ENCODE measurements at places on chromosomes 2 and 18. TPM values are rescaled to one million over a fixed set of nuclear protein-coding genes. Genes with fewer than 3 reads are reported as not detected.

DNA sequence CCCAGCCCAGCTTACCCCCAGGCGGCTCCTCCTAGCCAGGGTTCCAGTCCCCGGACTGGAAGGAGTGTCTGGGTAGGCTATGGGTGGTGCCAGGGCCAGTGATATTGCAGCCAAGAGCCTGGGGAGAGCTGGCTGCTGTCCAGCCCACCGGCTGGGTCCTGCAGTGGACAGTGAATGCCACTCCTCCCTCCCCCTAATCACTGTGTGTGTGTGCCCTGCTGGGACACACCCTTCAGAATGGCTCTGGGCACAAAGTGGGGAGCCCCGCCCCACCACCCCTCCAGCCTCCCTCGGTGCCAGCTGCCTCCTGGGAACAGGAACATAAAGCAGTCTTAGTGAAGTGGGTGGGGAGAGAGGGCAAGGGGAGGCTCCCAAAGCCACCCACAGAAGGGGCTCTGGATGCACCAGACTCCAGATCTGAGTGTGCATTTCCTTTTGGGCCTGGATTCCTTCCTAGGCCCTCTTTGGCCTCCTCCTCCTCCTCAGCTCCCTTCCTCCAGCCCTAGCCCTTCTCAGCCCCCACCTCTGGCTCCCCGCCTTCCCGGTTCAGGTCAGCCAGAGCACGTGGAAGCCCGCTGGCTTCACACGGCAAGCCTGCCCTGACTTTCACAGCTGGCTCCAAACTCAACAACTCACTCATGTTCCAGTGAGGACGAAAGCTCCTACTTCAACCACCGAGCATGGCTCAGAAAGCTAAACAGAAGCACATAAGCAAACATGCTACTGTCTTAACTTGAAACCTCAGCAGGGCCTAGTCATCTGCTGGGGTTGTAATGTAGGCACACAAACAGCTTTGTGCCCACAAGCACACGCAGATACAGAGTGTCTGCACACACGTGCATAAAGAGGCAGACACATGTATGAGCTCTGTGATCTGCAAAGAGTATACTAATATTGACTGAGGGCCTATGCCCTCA is 209.2 kb upstream of the SMAD2 start:
- DNase-seq: no peak

- peak; percentile 26 for DNase-seq
Measured at GRCh38 chr2:72115110-72116080, 32.3 kb downstream of the CYP26B1 start.

DNA sequence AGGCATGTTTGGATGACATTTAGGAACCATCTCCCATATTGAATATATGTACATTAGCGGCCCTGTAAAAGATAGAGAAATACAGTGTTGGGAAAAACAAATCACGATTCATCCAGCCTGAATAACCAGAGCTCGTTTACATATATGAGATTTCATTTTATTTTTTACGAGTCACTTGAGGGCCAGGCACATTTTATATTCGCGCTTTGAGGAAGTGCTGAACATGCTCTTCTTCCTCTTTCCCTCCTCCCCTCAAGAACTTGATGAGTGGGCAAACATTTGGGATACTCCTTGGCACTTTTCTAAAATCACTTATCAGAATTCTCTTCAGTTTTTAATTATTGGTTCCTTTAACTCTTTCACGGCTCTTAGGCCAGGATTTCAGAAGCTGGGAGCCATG is 268.0 kb upstream of the TANK start:
- no peak for DNase-seq

Gene DSC3
- total RNA-seq: 0.16 TPM

Gene TEX44
- not detected for total RNA-seq

Gene CHN1
- total RNA-seq: 58.7 TPM

DNA sequence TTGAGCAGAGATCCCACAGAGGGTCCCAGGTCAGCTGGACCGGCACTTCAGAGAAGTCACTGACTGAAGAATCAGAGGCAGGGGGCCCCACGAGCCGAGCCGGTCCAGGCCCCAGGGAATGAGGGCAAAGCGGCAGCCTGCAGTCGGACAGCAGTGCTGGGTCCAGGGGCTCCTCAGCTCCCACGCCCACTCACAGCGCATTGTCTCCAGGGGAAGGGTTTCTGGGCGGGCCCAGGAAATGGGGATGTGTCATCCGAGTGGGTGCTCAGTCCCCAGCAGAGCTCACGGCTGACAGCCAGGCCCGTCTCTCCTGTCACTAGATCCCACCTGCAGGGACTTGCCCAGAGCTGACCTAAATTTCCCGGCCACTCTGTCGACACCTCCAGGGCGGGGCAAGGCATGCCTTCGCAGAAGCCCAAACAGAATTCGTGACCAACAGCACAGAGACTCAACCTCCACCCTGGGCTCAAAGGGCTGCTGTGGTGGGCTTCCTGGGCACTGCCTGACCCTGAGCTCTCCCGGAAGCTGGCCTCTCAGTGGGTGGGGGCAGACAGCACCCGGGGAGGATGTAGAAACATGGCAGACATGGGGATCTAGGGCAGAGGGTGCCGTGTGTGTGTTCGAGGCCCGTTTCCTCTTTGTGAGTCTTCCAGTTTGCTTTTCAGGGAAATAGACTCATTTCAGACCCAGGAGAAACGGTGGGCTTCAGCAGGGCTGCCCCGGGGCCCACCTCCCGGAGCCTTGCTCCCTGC is 42.1 kb upstream of the TAF1B start:
- DNase-seq: no peak

GRCh38 chr2:193965263-193965662 is 1691.8 kb upstream of the SLC39A10 start:
- DNase-seq: no peak

Gene ANKRD44
- 13.5 TPM for total RNA-seq

- no peak for DNase-seq
Measured at GRCh38 chr2:72023678-72024390, 123.8 kb downstream of the CYP26B1 start.

Gene IL1R2
- not detected for total RNA-seq

GRCh38 chr2:25983735-25984134 is 1.4 kb upstream of the KIF3C start:
- no peak for DNase-seq

DNA sequence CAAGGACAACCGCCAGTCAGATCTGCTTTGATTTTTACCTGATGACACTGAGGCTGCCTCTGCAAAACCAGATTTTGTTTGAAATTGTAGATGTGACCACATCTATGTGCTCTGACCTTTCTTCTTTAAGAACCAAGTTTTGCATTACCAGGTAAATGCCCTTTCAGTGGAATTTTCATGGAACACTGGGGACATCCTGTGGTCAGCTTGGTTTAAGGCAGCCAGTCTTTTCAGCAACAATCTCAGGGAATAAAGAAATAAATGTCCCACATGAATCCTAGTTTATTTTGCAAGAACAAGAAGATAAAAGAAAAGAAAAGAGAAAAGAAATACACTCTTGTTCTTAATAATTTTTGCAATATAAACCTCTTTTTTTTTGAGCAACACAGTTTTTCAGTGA is 90.6 kb downstream of the POU3F3 start:
- peak; percentile 18 for DNase-seq

Gene TRABD2A
- 0.84 TPM for total RNA-seq

DNA sequence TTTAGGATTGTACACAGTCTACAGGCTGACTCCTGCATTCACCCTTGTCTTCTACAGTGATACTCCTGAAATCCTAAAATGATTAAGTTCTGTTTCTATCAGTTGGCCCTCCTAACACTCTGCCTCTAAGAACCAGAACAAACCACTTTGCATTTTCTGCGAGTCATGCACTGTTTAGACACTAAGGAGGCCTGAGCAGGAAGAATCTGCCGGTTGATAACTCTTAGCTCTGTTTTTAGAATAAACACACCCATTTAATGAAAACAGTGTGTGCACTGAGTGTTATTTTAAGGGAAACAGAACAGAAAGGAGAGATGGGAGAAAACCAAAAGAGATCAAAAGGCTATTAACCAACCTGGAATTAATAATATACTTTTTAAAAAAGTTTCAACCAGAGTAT is 22.9 kb upstream of the SSB start:
- no peak for DNase-seq

DNA sequence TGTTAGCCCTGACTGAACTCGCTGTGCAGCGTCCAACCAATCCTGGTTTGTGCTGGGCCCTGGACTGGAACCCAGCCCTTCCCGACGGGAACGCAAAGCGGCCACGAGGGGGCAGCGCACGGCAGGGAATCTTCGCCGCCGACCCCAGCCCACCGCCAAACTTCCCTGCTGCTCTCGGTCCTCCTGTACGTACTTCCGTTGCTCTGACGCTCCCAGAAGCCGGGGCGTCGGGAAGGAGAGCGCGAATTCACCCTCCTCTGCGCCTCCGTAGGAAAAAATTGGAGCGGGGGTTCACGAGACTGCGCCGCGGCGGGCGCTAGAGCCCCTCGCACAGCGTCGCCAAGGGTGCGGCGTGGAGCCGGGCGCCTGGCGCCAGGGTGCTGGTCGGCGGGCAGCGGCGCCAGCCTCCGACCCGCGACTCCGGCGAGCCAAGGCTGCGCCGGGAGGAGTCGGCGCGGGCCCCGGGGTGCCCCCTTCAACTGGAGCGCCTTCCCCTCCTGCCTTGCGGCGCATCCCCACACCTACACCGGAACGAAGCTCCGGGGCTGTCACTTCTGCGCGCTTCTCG is 873 bp upstream of the SH3RF3 start:
- DNase-seq: peak; percentile 85

Gene CCDC74B
- total RNA-seq: 13.9 TPM

DNA sequence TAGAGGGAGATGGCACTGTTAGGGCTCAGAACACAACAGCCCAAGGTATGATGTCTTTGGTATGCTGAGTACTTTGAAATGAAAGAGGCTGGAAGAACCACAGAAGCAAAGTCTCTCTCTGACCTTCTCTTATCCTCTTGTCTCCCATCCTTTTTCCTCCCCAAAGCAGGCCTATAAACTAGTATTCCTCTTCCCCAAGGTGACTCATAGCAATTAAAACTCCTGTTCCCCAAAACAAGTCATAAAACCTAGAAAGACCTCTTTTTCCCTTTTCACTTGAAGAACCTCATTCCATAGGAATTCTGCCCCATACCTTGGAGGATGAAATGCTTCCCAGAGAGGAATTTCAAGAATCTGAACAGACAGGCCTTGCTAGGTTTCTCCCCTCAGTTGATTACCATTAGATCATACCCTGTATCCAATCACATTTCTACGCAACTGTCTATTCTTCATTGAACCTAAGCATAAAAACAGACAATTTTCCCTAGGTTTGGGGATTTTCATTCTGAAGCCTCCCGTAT is 25.7 kb downstream of the MDH1 start:
- DNase-seq: no peak

GRCh38 chr2:128986026-128986715 is 667.5 kb upstream of the HS6ST1 start:
- no peak for DNase-seq

- no peak for DNase-seq
Measured at GRCh38 chr2:1745171-1746023, 1.1 kb upstream of the PXDN start.

Gene HDLBP
- 320 TPM for total RNA-seq

DNA sequence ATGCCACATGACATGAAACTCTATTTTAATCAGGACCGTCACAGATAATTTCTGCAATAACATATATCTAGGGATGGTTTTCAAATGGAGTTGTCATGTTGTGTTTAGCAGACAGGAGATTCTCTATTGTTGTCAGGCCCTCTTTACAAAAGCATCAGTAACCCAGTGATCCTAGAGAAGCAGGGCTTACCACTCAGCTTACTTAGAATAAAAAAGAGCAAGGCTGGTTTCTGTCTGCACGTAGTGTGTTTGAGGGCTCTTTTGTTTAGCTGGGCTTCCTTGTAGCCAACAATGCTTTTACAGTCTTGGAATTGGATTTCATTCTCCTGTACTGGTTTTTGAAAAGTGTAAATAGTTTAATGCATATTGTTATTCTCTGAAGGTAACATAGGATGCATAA is 210.5 kb upstream of the NRP2 start:
- DNase-seq: no peak

- DNase-seq: no peak
Measured at GRCh38 chr18:11859282-11859830, 8.1 kb downstream of the CHMP1B start.

GRCh38 chr2:26679867-26680266 is 12.7 kb upstream of the KCNK3 start:
- DNase-seq: no peak

DNA sequence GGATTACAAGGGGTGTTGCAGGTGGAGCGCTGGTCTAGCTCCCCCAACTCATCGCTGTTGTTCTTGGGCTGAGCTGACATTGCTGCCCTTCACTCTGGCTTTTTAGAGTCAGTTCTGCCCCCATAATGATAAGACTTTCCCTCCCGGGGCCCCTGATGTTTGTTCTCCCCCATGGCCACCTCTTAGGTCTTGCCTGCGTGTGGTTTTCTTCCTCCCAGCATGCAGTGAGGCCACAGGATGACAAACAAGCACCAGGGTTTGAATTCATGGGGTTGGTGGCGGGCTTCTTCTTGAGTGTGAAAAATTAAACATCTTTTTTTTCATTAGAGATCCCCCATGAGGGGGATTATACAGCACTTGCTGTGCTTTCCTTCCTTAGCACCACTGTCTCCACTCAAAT is 74.1 kb downstream of the CTAGE1 start:
- DNase-seq: no peak

DNA sequence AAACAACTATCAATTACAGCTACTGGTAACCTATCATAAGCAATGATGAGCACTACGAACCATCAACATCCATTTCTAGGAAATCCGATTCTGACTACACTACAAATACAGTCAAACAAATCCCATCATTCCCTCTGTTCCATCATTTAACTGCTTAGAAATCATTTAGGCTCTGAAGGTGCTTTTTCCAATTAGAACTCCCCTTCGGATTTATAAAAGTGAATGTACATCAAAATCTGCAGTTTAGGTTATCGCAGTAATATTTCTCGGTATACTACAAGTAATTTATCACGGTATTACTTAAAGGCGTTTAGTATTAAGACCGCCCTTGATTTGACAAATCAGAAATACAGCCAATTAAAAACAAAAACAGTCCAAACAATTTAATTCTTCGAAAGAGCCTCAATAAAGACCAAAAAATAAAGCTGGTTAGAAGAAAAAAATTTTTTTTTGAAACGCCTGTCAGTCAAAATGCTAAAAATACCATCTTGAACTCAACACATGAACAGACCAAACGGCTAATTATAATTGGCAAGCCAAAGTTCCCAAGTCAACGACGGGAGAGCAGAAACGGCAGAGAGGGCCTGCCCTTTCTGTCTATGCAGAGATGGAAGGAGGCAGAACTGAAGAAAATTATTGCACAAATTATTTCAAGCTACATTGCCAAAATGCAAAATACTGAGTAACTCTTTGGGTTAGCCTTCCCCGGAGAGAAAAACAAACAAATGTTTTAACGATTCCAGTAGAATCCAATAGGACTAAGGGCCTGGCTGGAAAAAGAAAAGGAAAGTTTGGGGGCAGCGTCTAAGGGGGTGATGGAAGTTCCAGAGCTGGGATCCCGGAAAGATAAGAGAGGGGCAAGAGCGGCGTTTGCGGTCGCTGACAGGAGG is 1.2 kb downstream of the VPS54 start:
- DNase-seq: no peak

GRCh38 chr2:208541989-208542464 is 135.4 kb downstream of the PTH2R start:
- DNase-seq: no peak

DNA sequence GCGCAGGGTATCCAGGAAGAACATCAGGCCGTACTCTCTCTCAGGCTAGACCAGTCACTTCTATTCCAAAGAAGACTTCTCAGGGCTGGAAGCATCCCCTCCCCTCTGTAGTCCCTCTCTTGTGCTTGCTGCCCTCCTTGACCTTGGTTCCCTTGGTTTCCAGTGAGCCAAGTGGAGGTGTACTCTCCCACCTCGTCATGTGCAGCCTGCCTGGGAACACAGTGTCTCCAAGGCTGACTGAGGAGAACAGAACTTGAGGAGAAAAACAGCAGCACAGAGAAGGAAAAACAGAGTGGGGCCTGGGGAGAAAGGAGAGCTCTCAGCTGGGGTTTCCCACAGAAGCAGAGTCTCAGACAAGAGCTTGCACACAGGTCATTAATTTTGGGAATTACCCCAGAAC is 52.7 kb downstream of the HAUS1 start:
- no peak for DNase-seq

Gene MYO3B
- total RNA-seq: not detected

Gene TGFBRAP1
- total RNA-seq: 19.6 TPM
